ENCODE measurements at places on chromosomes 1 and 21.

- DNase-seq, result no peak
Measured at GRCh38 chr1:192489748-192490147, 85.8 kb upstream of the RGS1 start.

- no peak for DNase-seq
Measured at GRCh38 chr21:46171585-46171984, 12.7 kb downstream of the SPATC1L start.

DNA sequence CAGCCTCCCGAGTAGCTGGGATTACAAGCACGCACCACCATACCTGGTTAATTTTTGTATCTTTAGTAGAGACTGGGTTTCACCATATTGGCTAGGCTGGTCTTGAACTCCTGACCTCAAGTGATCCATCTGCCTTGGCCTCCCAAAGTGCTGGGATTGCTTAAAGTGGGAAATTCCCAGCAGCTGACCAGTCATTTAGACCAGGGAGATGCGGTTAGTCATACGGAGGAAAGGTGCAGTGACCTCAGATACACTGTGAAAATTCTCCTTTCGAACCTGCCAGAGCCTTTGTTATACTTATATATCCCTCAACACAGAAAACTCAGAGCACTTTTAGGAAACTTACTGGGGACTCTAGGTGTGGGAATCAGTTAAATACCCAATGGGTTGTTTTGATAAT lies 39.6 kb downstream of the MAP10 start:
- DNase-seq, result no peak

DNA sequence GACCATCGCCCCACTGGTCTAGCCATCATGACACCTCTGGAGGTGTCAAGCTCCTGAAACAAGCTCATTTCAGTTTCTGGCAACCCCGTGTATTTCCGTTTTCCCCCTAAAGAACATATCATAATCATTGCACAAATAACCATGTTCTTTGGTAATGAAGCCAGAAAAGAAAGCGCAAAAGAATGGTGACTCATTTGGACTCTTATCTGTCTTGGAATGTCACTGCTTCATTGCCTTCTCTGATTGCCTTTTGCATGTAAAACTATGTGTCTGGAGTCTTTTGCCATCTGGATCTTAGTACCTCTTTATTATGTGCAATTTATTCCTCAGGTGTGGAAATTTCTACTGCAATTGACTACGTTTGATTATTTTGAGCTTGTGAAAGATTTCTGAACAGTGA lies 110.5 kb downstream of the COLGALT2 start:
- no peak for DNase-seq

DNA sequence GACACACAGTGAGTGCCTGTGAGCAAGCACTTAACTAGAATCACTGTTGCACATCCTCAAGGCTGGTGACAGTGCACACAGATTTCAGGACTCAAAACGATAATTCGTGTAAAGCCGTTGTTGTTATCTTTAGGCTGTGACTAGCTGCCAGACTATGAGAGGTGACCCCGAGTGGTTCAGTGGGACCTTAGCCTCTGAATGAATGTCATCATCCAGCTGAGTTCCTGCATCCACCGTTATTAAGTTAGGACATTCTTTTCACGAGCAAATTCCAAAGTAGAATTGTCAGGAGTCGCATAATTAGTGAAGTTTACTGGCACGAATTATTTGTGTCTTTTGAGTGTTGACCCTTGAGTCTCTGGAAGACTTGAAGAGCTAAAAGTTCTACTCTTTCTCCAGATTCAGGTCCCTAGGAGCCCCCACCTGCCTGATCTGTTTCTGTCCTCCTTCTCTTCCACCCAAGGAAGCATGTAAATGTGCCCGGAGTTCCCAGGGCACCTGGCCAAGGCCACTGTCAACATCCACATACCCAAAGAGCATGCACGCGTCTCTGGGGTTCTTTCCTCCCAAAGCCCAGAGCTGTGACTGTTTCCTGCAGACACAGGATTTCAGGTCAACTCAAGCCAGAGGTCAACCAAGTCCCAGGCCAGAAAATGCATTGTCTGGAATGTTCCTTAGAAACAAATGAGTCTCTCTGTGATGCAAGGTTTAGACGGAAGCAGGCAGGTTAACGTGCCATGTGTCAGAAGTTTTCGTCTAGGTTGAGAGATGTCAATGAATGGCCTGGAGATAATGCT lies 207.2 kb downstream of the TOMM20 start:
- no peak for DNase-seq

- DNase-seq, result no peak
Measured at GRCh38 chr1:230429067-230429735, 3.1 kb upstream of the PGBD5 start.

DNA sequence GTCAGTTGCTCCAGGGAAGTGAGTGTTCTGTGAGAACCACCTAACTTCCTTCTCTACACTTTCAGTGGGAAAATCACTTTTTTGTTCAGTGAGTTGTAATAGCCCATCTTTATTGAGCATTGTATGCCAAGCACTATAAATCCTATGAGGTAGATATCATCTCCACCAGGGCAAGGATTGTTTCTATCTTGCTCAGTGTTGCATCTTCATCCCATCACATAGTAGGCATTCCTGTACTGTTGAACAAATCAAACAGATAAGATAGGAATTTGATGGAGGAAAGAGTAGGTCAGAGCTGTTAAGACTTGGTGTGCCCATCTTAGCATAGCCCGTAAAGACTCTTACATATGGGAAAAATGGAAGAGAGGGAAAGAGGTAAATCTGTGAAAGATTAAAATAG lies 2.9 kb upstream of the PIGV start:
- DNase-seq, result no peak

DNA sequence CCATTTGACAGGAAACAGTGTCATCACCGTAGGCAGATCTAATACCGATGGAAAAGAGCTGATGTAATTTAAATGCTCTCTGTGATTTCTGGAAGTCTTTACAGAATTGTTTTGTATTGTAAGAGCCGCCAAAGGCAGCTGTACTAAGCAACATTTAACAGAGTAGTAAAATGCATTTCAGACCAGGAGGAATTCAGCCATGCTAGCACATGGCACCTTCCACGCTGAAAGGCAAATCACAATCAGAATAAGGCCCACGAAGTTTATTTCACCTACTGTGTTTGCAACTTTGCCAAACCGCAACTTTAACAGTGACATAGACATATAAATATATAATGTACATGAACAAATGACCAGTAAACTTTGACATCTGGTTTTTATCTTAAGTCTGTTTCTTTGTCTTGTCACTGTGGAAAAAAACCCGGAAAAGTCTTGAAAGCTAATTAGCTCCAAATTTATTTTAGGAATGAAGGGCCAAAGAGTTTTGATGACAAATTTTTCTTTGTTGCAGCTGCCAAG lies 26.1 kb upstream of the DISC1 start:
- DNase-seq, result no peak

- no peak for DNase-seq
Measured at GRCh38 chr1:76940571-76941335, 73.5 kb downstream of the ST6GALNAC5 start.

- DNase-seq, result no peak
Measured at GRCh38 chr1:116273042-116273783, 99.8 kb upstream of the ATP1A1 start.

DNA sequence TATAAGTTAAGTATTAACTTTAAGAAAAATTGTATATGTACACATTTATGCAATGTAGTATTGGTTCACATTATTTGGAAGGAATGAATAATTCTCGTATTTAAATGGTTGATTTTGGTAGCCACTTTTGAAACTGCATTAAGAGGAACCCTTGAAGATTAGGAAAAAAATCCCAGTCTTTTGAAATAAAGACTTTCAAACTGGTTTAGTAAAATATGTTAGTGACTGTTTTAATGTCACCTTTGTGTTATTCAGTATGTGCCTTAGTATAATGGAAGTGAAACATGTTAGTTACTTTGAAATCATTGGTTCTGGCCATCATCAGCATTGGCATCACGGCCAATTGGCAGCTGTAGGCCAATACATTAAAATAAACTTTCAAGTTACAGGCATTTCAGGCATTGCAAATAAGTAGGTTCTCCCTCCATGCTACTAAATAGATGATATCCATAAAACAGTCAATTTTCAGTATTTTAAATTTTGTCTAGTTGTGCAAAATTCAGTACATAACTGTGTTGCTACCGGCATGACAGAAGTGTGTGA lies 4.4 kb downstream of the MIER1 start:
- no peak for DNase-seq

- peak; percentile 82 for DNase-seq
Measured at GRCh38 chr1:185973645-185974044, 239.5 kb downstream of the HMCN1 start.

Measured in smooth muscle cell of the brain vasculature (primary cell).